SK-N-SH (cell line): ENCODE measurements at places on chromosomes 11 and 22.

DNA sequence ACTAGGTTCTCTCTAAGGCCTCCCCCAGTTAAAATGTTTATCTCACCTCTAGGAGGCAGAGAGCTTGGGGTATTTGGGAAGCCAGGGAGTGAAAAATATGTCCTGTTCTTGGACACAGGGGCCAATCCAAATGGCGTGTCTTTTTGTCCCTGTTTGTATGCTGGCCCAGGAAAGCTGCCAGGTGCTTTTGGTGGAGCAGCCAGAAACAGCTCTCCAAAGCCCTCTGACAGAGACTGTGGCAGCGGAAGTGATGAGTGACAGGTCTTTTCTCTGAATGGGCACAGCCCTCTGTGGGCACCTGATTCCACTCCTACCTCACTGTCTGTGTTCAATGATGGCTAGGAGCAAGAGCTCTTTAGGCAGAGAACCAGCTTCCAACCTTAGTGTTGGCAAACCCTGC, 106.4 kb upstream of the KIRREL3 start:
- no peak for DNase-seq

DNA sequence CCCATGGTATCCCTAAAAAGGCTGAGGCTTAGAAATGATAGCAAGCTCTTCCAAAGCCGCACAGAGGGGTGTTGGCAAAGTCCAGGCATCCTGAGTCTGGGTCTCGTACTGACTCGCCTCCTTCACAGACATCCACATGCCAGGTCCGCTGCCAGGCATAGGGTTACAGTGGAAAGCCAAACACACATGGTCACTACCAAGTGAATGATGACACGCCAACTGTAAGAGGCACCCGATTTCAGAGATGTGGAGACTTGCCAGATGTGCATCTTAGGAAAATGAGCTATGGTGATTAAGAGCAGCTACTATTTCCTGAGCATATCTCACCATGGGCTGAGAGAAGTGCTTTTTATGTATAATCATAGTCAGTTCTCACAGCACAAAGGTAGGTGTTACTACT, 314.9 kb downstream of the MIAT start:
- no peak for DNase-seq

- DNase-seq: no peak
Measured at GRCh38 chr11:114116357-114116756, 56.8 kb downstream of the ZBTB16 start.

- DNase-seq: peak; percentile 33
Measured at GRCh38 chr22:17705951-17706900, 67.7 kb downstream of the BCL2L13 start.

DNA sequence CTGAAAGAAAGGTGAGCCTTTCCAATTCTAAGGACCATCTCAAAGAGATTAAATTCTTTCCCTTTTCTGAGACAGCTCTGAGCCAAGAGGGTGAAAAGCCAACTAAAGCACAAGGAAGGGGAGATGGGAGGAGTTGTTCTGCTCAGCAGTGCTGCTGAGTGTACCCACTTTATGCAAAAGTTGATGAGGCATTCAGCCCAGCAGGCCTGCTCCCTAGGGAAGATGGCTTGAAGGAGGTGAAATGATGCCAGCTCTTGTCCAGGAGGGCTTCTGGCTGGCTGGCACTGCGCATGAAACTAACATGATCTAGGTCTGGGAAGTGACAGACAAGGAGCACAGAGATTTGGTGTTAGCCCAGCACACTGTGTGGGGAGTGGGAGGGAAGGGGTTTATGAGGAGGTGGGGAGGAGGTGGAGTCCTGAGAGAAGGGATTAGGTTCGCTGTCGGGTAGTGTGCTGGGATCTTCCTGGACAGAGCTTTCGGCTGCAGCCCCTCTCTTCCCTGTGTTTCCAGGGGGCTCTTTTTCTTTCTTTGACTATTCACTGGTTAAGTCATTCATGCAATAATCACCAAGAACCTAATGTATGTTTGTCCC, 225.5 kb upstream of the NARS2 start:
- no peak for DNase-seq

DNA sequence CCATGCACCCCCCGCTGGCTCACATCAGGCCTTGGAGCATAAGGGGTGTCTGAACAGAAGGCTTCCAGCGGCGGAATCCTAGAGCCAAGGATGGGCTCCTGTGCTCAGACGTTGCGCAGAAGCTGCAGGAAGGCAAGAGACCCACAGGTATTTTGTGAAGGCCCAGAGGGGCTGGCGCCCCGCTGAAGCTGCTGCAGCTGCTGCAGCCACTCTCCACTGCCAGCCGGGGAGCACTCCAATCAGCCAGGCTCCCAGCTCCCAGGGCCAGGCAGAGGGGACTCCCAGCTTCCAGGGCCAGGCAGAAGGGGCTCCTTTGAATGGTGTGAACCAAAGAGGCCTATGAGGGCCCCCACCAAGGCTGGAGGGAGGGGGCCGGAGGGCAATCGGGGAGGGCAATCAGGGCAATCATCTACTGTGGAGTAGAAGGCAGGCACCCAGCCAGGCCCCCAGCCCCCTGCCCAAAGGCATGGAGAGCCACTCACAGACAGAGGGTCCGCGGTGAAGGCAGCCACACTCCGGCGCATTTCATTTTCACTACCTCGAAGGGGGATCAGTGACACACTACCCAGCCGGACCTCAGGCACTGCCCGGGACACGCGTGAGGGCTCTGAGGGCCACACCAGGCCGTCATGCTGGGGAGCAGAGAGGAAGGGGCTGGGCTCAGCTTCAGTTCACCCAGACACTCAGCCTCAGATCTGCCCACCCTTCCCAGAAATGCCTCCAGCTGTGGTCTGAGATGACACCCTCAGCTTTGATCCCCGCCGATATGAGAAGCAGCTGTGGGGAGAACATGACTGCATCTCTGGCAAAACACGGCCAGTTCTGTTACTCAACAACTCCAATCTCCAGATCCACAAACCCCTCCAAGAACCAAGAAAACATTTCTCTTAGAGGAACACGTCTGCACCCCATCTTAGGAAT, 11.6 kb upstream of the PDE2A start:
- peak; percentile 66 for DNase-seq

DNA sequence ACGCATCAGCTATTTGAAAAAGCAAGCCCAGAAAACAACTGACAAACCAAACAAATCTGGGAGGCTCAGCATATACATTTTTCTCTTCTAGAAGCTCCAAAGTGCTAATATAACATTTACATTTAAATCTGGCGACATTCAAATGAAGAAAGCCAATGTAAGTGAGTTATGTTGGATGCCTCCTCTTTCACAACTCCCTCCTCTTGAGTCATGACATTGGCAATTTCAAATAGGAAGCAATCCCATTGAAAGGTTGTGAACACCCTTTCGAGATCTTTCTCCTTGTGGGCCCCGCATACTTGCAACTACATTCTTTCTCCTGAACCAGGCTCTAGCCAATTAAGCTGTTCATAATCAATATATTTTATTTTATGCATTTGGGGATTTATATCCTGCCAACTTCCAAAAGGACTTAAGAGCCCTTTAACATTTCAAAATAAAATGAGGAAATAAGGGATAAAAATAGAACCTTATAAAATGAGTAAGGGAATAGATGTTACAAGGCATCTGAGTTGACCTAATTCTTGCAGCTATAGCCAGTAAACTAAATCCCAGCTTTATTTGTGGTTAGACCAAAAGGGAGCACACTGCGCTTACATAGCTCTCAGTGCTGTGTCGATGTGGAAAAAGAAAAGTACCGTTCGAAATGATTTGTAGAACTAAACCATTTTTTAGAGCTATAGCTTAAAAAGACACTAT, 129.5 kb upstream of the SESN3 start:
- no peak for DNase-seq

GRCh38 chr11:108914981-108915380, 250.1 kb downstream of the DDX10 start:
- DNase-seq: no peak

DNA sequence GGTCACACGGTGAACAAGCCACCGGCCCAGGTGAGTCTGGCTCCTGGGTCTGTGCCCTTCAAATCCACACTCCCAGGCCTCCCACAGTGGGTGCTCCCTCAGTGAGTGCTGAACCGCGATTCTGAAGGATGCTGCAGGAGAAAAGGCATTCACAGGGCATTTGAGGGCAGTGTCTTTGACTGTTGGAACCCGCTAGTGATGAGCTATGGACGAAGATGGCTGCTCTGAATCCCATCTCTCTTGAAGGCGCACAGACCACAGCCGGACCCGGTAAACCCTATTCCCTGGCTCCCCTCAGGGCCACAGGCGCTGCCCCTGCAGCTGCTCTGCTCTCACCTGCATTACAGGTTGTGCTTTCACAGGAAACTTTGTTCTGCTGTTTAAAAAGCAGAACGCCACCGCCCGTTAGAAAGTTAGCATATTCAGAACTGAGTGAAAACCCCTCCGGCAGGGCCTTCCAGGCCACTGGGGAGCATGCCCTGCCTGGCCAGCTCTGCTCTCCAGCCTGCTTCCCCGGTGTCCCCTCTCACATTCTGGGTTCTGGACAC, 3.2 kb downstream of the LRRC32 start:
- no peak for DNase-seq

GRCh38 chr22:47352920-47353700, 590.7 kb downstream of the TBC1D22A start:
- no peak for DNase-seq

GRCh38 chr22:33036881-33037280, 21.3 kb downstream of the SYN3 start:
- DNase-seq: no peak

DNA sequence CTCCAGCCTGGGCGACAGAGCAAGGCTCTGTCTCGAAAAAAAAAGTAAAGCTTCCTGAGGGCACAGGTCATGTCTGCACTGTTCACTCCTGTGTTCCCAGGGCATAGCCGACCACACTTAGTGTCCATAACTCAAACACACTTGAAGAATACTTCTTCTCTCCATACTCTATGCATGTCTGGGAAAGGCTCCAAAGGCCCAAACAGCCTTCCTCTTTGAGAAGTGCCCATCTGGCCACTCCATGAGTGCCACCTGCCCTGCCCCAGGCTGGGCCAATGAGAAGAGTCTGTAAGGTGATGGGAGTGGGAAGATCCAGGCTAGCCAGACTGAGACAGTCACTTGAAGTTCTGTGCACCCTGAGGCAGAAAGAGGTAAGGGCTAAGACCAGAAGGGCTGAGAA, 24.7 kb downstream of the DGCR2 start:
- no peak for DNase-seq

DNA sequence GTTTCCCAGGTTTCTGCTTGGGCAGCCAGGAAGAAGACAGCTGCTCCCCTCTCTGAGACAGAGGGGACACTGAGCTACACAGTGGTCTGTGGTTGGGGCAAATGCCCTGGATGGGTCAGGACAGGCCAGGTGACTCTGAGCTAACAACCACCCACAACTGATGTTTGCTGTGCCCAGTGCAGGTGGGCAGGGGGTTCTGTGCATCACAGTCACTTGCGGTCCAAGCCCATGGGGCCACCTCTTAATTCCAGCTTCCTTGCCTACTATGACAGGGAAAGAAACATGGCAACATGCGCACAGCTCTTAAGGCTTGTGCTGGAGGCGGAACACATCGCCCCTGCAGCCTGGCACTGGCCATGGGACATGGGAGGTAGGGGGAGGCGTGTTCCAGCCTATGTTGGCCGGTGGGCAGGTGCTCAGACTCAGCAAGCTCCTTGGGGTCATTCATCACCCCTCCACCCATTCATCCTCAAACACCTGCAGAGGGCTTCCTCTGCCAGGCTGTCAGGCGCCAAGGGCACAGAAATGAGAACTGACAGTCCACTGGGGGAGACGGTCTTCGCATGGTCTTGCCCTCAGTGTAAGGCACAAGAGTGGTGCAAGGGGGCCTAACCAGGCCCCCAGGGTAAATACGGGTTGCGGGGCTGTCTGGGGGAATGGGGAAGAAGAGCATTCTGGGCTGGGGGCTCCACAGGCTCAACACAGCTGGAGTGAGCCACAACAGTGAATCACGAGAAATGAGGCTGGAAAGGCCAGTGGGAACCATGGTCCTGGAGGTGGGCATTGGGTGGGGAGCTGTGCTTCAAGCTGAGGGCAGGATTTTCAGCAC, 55.6 kb downstream of the ARFGAP3 start:
- no peak for DNase-seq

- peak; percentile 14 for DNase-seq
Measured at GRCh38 chr11:37849706-37850105, 1251.7 kb upstream of the RAG2 start.

- DNase-seq: peak; percentile 74
Measured at GRCh38 chr11:76234416-76235232, 28.3 kb upstream of the WNT11 start.

DNA sequence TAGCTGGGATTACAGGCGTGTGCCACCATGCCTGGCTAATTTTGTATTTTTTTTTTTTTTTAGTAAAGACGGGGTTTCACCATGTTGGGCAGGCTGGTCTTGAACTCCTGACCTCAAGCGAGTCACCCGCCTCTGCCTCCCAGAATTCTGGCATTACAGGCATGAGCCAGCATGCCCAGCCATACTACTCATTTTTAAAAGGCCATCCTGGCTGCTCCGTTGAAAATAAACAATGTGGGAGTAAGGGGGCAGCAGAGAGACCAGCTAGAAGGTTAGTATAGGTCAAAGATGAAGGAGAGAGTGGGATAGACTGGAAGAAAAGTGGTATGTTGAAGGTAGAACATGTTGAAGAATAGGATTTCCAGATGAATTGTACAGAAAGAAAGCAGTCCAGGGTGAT, 17.6 kb upstream of the LIN7C start:
- peak; percentile 6 for DNase-seq

GRCh38 chr11:67468056-67468455, 995 bp downstream of the TMEM134 start:
- peak; percentile 19 for DNase-seq

DNA sequence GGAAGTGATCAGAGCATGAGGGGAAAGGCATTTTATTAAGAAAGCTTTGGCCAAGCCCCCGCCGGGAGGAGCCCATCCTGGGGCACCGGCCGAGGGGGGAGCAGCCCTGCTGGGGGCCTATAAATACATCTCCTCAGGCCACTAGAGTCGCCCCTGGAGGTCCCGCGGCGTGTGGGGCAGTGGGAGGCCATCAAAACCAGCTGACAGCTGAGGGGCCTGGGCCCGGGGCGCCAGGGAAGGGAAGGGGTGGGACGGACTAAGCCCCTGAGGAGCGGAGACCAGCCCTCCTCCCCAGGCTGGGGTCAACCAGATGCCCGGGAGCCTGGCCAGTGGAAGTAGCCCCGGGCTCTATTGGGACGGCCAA, 13.1 kb downstream of the SCARF2 start:
- no peak for DNase-seq

DNA sequence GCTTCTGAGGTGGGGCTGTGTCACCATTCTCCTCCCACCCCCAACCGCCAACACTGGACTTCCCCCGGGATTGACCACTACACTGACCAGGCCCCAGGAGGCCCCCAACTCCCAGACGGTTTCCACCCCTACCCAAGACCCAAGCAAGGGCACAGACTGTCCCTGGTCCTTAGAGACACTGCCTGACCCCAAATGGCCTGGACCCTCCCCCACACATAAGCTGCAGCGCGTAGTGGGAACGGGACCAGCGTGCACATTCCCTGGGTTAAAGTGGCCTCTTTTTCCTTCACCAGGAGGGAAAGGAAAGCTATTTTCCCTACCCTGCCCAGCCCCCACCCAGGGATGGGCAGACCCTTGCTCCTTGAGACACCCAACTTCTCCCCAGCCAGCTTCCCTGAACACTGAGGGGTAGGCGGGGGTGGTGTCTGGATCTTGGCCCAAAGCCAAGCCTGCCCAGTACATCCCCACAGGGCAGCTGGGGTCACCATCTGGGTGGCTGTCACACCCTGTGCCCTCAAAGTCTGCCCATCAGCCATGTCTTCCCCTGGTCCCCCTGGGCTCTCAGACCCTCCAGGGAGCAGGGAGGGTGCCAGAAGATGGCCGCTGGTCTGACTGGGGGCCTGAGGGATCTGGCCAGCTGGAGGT, 1.6 kb upstream of the MAPK12 start:
- peak; percentile 68 for DNase-seq
